ENCODE measurements at places on chromosomes 13 and 19.

DNA sequence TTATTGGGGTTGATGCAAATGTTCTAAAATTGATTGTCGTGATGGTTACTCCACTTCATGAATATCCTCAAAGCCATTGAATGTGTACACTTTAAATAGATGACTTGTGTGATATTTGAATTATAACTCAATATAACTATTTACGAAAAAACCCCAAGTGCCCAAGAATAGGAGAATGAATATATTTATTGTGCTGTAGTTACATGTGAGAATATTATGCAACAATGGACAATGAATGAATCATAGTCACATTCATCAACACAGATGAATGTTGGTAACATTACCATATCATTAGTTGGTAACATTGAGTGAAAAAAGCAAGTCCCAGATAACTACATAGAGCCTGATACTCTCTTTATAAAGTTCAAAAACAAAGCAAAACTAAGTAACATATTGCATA, 127.8 kb upstream of the UBL3 start:
- DNase-seq, result no peak

GRCh38 chr19:47274891-47275761, 441 bp downstream of the INAFM1 start:
- DNase-seq, result no peak

- DNase-seq, result no peak
Measured at GRCh38 chr19:44820648-44821609, 12.0 kb downstream of the BCAM start.

DNA sequence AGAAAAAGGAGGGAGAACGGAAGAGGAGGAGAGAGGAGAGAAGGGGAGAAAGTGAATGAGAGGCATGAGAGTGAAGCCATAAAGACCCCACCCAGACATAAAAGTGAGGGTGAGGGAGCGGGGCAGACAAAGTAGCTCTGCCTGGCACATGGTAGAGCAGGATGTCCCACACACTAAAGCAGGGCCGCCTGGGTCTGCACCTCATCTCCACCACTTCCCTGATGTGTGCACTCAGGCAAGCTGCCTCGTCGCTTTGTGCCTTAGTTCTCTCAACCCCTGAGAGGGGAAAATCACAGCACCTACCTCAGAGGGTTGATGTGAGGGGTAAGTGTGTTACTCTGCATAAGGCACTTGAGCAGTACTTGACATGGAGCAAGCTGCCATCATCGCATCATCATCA, 488.1 kb downstream of the COG6 start:
- DNase-seq, result no peak

GRCh38 chr13:112250788-112251445, 125.2 kb upstream of the SPACA7 start:
- DNase-seq, result no peak

DNA sequence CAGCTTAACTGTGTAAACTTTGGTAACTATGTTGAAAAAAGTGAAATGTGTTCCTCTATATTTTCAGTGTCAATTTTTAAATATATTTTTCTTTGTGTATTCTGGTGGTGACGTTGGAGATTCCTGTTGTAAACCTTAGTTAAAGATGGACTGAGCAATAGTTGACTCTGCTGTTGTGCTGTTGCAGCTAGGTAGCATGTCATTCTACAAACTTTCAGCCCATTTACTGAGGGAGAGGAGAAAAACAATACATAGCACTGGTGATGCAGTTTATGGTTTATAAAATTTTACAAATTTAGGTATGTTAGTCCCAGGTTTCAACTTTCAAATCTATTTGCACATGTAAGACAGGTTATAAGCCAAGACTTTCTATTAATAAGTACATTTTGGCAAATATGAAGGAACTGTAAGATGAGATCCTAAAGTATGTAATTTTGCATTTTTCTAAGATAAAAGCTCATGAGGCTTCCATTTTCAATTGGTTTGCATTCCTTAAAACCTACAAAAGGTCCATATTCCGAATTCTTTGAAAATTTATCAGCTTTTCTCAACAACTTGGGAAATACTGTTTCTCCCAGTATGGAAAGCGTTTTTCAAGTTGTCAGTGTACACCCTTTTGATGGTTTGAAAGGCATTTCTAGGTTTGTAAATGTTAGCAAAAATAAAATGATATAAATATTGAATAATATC, 1.5 kb downstream of the NDFIP2 start:
- DNase-seq, result no peak

DNA sequence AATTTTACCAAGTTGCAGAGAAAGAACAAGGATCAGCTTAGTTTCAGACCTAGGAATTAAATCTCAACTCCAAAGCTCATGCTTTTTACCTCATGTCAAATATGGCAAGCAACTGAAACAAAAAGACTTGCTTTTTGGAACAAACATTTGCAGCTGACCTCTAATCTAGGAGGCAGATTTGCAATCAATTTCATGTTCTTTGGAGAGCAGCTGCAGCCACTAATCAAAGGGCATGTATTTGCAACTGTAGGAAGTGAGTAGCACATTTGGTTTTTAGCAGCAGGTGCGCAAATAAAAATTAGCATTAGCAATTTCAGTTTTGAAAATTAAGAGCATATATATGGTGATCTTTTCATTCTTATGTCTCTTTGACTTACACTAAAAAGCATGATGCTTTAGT, 459.3 kb upstream of the SLC10A2 start:
- DNase-seq, result no peak

DNA sequence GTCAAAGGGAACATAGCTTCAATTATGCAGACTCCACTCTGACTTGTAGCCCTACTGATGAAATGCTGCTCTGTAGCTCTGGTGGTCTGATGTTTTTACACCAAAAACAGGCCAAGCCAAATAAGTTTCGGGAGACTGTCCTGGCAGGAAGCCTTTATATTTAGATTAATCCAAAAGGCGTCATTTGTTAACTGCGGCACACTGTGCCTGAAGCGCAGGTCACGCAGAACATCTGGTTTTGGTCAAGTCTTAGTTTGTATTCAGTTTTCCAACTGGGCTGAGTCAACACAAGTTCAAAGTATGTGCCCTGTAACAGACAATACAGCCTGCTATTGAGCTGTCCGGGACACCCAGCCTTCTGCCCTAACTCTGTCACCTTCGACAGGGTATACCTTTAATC, 154.6 kb upstream of the IPO5 start:
- DNase-seq, result no peak

DNA sequence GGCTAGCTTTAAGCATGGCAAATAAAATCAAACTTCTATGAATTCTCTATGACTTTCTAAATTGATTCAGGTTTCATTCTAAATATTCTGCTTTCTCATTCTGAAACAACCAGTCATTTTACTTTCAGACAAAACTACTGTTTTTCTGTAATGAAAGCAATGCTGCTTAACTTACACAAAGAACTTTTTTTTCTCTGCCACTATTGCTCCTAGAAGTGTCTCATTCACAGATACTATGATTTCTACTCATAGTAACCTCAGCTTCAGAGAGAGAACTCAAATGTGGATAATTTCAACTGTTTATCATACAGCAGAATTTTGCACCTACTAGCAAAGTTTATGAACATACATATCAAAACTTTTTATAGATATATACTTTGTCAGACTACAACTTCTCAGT, 724.6 kb downstream of the SLITRK5 start:
- DNase-seq, result peak; percentile 5

DNA sequence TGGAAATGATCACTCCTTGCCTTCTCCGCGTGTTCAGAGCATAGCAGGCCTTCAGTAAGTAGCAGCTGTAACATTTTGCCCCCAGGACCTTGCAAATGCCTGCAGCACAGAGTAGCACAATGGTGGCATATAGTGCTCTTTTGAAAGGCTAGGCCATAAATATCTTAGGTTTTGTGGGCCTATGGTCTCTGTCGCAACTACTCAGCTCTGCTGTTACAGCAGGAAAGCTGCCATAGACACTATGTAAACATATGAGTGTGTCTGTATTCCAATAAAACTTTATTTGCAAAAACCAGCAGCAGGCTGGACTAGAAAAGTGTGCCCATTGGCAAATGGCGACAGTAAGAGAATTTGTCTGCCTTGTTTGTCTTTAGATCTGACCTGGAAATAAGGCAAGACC, 9.4 kb downstream of the ITPKC start:
- no peak for DNase-seq

DNA sequence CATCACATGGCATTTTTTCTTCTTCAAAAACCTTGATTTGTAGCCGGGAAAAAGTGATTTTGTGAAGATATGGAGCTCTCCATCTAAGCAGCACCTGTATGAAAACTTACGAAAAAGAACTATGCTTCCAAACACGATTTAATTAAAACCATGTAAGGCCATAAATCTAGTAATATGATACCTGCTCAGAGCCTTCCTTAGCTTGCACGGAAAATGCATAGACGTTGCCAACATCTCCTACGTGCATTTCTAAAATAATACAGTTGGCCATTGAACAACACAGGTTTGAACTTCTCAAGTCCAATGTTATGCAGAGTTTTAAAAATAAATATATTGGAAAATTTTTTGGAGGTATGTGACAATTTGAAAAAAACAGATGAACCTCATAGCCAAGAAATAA, 59.1 kb upstream of the RNF113B start:
- DNase-seq, result no peak

GRCh38 chr13:20492641-20493040, 33.0 kb downstream of the CRYL1 start:
- DNase-seq, result peak; percentile 62
